COR-L47 (cell line): ENCODE measurements at places on chromosomes 7 and 10.

- no peak for DNase-seq
Observed at GRCh38 chr7:15130666-15131541, 228.4 kb upstream of the DGKB start.

DNA sequence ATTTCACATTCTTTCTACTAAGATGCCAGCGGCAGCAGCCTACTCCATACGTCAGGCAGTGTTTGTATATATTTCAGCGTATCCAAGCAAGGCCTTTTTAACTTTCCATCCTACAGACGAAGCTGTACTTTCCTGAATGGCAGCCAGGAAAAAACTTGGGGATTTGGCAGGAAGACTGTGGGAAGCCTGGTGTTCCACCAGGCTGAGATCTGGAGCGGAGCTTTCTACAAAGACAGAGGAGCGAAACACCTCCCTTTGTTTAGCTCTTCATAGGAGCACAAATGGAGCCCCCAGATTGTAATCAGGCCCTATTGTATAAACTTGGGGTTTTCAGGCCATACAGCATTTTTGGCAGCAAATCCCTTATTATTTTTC, 143.8 kb downstream of the TES start:
- no peak for DNase-seq

- no peak for DNase-seq
Observed at GRCh38 chr10:78802866-78803265, 265.9 kb upstream of the ZMIZ1 start.

GRCh38 chr10:62010366-62010765, 108.9 kb downstream of the ARID5B start:
- no peak for DNase-seq

GRCh38 chr10:29248158-29248557, 40.7 kb upstream of the LYZL1 start:
- DNase-seq, result no peak

- no peak for DNase-seq
Observed at GRCh38 chr10:79285315-79286197, 61.7 kb upstream of the PPIF start.

- no peak for DNase-seq
Observed at GRCh38 chr10:79275431-79275851, 71.8 kb upstream of the PPIF start.

GRCh38 chr7:151702961-151703360, 174.0 kb downstream of the PRKAG2 start:
- no peak for DNase-seq

- DNase-seq, result no peak
Observed at GRCh38 chr10:115963848-115964247, 309.2 kb downstream of the GFRA1 start.
